ENCODE measurements at places on chromosomes 2 and 18. TPM values are rescaled to one million over a fixed set of nuclear protein-coding genes. Genes with fewer than 3 reads are reported as not detected.
A peak's percentile ranks its signal among the peaks of the same experiment; 100 is the strongest.

DNA sequence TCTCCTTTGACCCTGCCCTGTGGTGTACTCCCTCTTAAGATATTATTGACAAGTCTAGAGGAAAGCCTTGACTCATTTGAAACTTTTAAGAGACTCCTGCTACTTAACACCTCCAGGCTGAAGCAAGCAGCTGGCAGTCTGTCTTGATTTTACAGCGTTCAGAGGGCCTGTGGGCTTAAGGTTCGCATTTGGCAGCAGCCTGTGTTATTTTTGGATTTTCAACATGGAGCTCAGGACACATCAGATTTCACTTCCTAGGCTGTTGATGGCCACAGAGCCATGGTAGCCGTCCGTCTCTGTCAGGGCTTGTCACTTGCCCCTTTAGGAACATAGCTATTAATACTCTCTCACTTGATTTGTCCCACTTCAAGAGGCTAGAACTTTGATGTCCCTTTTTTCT is 73.6 kb downstream of the VWA3B start:
- no peaks in the 10 kb centered on the region for H3K4me1 ChIP-seq
- no peaks in the 10 kb centered on the region for H3K36me3 ChIP-seq
- no peak for DNase-seq
- H3K27me3 ChIP-seq: no peaks in the 10 kb centered on the region
- no peak overlapping the region for H3K27ac ChIP-seq

The CCT4 gene
- 239 TPM for total RNA-seq

GRCh38 chr2:168697668-168698121 is 104.7 kb upstream of the NOSTRIN start:
- no peak for DNase-seq
- no peak overlapping the region for H3K4me3 ChIP-seq
- H3K27ac ChIP-seq: no peak overlapping the region
- H3K4me1 ChIP-seq: no peaks in the 10 kb centered on the region

The ANKRD53 gene
- total RNA-seq: not detected

The UGT1A7 gene
- total RNA-seq: not detected

The GRHL1 gene
- total RNA-seq: 4.7 TPM

DNA sequence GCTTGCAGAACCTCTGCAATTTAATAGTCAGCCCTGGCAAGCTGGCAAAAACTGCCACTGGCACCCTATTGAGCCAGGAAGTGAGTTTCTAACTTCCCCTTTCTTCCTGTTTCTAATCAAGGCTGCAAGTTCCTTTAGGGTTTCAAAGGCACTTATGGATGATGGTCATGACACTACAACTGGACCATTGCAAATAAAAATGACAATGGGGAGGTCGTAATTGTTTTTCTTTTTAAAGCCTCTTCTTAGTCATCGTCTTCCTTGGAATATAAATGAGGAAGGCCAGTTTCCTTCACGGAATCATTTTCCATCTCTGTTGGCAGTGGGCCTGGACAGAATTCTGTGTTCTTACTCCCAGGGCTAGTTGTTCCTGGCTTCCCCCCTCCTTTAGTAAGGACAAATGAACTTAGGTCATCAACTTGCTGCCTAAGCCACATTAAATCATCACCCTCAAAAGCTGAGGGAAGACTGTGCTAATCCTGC is 35.8 kb downstream of the SH3RF3 start:
- H3K4me3 ChIP-seq: no peak overlapping the region
- peaks cover 15% of the 10 kb centered on the region for H3K4me1 ChIP-seq
- no peaks in the 10 kb centered on the region for H3K27me3 ChIP-seq
- H3K27ac ChIP-seq: 0 out of 2 replicates have a peak overlapping the region, but pooled peaks have one; percentile 23
- DNase-seq: no peak
- no peaks in the 10 kb centered on the region for H3K36me3 ChIP-seq

GRCh38 chr2:26778507-26778906 is 7.3 kb upstream of the CENPA start:
- H3K4me3 ChIP-seq: no peak overlapping the region
- no peak overlapping the region for H3K27ac ChIP-seq
- DNase-seq: no peak

The ANKRD30B gene
- total RNA-seq: not detected

- DNase-seq: no peak
- no peaks in the 10 kb centered on the region for H3K36me3 ChIP-seq
- no peaks in the 10 kb centered on the region for H3K4me1 ChIP-seq
- H3K27ac ChIP-seq: no peak overlapping the region
- no peaks in the 10 kb centered on the region for H3K27me3 ChIP-seq
These were observed 13.8 kb downstream of the CELF4 start for GRCh38 chr18:37551846-37552245.

- H3K4me3 ChIP-seq: no peak overlapping the region
- no peak for DNase-seq
- no peaks in the 10 kb centered on the region for H3K27me3 ChIP-seq
- no peaks in the 10 kb centered on the region for H3K4me1 ChIP-seq
These were observed 140.4 kb upstream of the KLHL29 start for GRCh38 chr2:23244617-23245016.

- no peak for DNase-seq
- H3K4me1 ChIP-seq: no peaks in the 10 kb centered on the region
- H3K36me3 ChIP-seq: no peaks in the 10 kb centered on the region
These were observed 101.3 kb upstream of the ST3GAL5 start for GRCh38 chr2:85990084-85990483.

The C2orf80 gene
- total RNA-seq: not detected

The EFEMP1 gene
- total RNA-seq: 15.5 TPM

DNA sequence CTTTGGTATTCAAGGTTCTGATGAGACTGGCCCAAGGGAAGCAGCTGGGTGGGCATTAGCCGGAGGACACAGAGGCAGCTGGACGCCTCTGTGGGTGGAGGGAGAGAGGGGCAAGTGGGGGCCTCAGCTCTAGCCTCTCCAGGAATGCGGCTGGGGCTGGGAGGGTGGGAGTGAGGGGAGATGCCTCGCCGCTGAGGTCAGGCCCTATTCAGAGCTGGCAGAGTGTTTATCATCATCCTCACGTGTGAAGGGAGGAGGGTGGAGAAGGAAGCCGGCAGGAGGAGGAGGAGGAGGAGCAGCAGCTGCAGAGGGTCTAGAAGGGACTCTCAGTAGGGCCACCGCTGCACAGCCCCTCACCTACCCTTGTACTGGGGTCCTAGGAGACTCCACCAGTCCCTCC is 43.1 kb downstream of the TNS1 start:
- no peak for DNase-seq
- H3K27ac ChIP-seq: no peak overlapping the region
- H3K4me3 ChIP-seq: no peak overlapping the region
- H3K27me3 ChIP-seq: peaks cover 9% of the 10 kb centered on the region

DNA sequence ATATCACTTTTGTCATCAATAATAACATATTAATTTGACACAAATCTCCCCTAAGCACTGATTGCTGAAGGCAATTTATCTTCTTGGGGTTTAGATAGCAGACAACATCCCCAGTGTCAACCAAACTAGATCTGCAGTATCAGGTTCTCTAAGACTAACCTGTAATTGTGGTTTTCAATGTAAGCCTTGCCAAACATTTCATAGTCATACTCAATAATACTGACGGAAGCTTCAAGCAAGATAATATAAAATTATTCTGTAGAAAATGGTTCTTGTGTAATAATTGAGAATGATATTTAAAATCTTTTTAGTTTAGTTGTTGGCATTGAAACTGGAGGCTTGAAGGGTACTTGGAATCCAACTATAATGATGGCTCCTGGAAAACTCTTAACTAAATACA is 186.3 kb downstream of the RIT2 start:
- H3K27me3 ChIP-seq: no peaks in the 10 kb centered on the region
- no peaks in the 10 kb centered on the region for H3K36me3 ChIP-seq
- no peaks in the 10 kb centered on the region for H3K4me1 ChIP-seq
- H3K27ac ChIP-seq: no peak overlapping the region

DNA sequence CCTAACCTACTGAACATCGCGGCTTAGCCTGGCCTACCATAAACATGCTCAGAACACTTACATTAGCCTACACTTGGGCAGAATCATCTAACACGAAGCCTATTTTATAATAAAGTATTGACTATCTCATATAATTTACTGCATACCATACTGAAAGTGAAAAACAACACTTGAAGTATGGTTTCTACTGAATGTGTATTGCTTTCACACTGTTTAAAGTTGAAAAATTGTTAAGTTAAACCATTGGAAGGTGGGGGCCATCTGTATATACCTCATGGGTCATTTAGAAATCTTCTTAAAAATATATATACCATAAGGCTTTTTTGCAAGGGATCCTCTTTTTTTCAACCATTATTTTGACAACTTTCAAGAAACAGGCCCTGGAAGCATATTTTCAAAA is 16.5 kb downstream of the RNF149 start:
- H3K4me1 ChIP-seq: no peaks in the 10 kb centered on the region
- H3K4me3 ChIP-seq: no peak overlapping the region
- no peak for DNase-seq
- no peaks in the 10 kb centered on the region for H3K27me3 ChIP-seq
- peaks cover 17% of the 10 kb centered on the region for H3K36me3 ChIP-seq

The ASIC4 gene
- 0.21 TPM for total RNA-seq

The SLC9A4 gene
- not detected for total RNA-seq

The CYP1B1 gene
- total RNA-seq: 86.7 TPM

DNA sequence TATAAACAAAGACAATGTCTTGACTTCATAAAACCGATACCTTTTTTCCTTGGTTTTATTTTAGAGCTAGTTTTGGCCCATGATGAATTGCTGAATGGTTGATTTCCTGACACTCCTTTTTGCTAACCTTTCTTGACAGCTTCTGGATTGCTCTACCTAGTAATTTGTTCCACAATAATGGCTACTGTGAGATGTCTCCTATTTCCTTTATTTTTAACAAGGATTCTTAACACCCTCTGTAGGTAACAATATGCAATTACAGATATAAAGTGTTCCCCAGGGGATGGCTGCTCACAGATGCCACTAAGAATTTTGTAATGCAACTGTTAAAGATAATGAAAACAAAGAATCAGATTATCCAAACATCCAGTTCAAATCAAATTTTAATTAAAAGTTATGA is 100.8 kb upstream of the ATP5MC3 start:
- H3K4me3 ChIP-seq: no peak overlapping the region
- H3K27me3 ChIP-seq: peaks cover 14% of the 10 kb centered on the region
- peak; percentile 12 for DNase-seq
- no peak overlapping the region for H3K27ac ChIP-seq
- H3K4me1 ChIP-seq: no peaks in the 10 kb centered on the region

DNA sequence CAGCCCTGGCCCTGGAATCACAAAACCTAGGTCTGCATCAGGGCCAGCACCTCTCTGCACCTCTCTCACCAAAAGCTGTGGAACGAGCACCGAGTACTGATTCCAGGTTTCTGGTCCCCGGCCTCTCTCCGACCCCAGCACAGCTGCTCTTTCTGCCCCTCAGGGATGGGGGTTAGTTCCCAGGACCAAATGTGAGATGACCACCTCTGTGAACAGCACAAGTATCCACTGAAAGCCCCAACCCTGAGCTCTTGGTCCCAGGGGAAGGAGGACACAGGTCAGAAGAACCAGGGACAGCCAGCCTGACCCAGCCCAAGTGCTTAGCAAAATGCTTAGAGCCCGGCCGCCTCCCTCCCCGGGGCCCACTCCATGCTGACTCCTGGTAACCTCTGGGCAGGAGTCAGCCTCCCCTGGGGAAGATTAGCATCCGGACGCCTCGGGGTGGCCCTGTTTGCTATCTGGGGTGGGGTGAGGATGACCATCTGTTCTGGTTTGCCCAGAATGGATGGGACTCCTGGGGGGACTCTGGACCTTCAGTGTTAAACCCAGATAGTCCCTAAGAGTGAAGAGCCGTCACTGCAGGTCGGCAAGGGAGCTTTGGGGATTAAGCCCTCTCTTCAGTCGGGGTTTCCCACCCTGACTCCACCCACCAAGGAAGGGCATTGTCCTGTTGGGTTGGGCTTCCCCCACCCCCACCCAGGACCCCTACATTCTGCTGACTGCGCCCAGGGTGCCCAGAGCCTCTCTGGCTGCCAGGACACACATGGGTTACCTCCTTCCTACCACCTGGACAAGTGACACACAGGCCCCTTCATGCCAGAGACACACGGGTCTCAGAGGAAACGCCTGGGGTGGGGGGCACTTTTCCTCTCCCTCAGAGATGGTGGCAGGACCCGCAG is 9.4 kb upstream of the GPR55 start:
- no peak for DNase-seq
- H3K27ac ChIP-seq: no peak overlapping the region
- H3K4me1 ChIP-seq: no peaks in the 10 kb centered on the region
- H3K36me3 ChIP-seq: no peaks in the 10 kb centered on the region
- no peaks in the 10 kb centered on the region for H3K27me3 ChIP-seq
